ENCODE measurements at places on chromosomes 3 and 15.

DNA sequence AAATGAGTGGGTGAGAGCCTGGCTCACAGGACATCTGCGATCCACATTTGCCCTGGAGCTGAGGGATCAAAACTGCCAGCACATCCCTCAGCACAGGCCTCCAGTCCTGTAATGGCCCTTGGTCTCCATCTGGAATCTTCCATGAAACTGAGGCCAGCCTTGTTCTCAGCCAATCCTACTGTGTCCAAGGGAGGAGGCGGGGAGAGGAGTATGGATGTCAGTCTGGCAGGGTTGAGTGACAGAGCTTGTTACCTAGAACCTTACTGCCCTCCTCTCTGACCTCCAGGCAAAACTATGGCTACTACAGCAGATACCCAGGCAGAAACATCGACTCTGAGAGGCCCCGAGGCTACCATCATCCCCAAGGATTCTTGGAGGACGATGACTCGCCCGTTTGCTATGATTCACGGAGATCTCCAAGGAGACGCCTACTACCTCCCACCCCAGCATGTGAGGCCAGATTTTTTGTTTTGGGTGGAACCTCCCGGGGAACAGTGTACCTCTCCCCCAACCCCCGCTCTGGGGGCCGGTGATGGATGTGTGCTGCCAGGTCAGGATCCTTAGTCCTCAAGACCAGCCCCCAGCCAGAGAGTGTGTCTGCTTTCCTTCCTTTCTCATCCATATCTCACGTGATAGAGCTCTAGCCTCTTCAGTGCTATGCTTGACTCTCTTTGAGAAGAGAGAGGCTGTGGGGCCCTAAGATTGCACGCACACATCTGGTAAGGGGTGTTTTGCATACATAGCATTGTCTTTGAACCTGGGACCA is 41.3 kb downstream of the CHDH start:
- no peak for DNase-seq

DNA sequence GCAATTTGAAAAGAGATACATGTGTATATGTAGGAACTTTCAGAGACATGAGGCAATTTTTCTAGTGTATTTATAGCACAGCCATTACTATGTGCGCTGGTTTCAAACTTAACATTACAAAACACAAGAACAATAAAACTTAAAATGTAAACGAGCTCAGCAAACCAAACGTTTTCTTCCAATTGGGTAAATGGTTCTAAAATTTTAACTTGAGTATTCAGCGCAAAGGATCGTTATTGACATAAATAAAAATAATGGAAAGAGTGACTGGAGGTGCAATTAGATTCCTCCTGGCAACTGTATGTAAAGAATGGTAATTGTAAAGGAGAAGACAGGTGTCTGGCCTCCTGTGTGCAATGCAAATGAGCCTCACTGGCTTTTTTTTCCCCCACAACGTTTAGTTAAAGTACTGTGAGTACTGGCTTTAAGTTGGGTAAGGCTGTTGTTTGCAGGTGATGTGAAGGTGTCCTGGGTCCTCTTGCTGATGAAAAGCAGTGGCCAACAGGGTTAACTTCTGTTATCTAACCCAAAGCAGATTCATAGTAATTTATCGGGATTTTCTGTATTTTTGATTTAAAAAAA is 14.1 kb upstream of the GADL1 start:
- DNase-seq: no peak

- DNase-seq: no peak
Measured at GRCh38 chr3:145864336-145864735, 296.6 kb downstream of the PLOD2 start.

DNA sequence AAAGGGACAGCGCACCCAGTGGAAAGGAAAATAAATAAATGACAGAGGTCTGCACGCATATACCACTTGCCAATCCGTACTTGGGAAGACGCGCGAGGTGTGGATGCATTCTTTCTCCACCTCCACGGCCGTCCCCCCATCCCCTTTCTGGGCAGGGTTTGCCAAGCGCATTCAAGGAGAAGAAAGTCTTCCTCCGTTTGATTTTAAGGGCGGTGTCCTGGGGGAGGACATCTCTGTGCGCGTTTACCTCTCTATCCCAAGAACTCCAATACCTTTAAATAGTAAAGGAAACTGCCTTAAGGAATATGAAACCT is 576 bp upstream of the MB21D2 start:
- no peak for DNase-seq

DNA sequence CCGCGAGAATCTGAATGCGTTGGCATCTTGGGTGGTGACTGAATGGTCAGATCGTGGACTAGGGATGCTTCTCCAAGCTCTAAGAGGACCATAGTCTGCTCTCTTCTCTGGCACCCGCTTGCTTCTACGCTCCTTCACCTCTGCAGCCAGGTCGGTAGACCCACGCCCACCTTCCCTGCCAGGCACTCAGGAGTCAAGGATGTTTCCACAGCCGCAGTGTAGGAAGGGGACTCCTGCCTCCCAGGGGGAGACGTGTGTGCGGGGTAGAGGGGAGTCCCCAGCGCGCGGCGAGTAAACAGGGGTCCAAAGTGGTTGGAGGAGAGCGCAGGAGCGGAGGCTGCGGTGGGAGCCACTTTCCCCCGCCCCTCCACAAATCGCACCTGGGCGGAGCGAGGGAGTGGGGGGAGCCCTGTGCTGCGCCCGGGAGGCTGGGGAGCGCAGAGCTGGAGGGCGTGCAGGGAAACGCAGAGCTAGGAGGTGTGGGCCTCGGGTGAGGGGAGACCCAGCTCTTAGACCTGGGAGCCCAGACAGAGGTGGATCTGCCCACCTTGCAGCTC is 1.7 kb downstream of the LRRC3B start:
- no peak for DNase-seq

GRCh38 chr15:65182538-65182937 is 2.6 kb downstream of the CLPX start:
- DNase-seq: no peak

DNA sequence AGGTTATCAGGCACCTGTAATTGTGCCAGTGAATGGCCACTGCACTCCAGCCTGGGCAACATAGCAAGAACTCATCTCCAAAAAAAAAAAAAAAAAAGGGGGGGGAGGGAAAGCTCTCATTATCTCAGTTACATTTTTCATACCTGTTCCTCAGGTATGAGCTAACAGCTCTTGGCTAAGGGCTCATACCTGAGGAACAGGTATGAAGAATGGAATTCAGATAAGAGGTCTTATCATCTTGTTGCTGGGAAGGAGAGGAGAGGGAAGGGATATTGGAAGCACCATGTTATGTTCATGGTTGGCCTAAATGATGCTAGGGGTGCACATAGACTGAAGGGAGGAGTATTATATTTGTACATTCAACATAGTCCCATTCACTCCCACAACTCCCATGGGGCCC is 2.6 kb downstream of the SLC15A2 start:
- DNase-seq: no peak
